ENCODE measurements at places on chromosomes 12 and 14.

DNA sequence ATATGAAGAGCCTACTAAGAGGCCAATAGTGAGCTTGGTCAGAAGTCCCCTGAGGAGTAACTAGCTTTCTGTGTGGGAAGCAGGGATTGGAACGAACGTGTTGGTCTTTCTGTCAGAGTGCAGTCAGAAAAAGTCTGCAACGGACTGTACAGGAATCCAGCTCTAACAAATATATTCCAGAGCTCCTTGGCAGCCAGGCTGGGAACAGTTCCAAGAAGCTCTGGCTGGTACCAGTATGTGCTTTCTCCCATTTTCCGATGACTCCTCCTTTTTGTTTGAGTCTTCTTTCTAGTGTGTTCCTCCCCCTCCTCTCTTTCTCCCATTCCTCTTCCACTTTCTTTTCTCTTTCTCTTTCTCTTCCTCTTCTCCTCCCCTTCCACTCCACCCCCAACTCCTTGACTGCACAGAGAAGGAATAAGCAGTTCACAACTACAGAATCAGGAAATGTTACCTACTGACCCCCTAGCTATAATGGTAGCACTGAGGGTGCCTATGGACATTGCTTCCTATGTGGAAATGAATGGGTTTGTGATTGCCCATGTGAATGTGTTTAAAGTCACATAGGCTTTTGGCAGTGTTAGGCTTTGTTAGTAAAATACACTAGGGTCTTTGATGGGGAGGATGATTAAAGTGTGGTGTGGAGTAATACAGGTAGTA is 59.9 kb downstream of the TTLL5 start:
- no peak for DNase-seq

GRCh38 chr12:1369460-1369859 is 224.9 kb downstream of the FBXL14 start:
- DNase-seq, result no peak

- no peak for DNase-seq
Observed at GRCh38 chr12:133107121-133107520, 23.0 kb downstream of the ZNF891 start.

DNA sequence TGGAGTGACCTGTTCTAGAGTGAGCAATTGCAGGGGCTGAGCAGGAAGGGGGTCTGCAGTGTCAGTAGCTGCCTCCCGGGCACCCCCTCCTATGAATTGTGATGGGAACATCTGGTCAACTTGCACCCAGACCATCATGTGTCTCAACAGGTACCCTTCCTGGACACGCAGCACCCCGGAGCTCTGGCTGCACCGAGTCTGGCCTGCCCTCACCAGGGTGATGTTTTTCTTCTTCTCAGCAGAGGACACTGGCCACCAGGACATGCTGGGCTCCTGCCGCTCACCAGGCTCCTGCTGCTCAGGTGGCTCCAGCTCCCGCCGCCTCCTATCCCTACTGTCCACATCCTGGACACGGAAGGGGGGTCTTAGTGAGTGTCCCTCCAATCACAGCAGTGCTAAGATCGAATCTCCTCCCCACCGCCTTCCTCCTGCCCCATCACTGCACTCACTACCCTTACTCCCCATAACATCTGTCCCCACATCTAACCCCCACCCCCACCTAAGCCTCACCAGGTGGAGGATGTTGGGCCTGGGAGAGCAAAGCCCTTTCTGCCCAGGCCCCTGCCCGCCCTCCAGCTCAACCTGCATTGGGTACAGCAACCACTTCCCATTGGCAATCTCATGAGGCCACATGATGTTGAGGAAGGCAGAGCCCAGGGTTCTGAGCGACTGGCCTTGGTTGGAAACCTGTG is 14.9 kb downstream of the ITGA7 start:
- no peak for DNase-seq
